MCF 10A (cell line): ENCODE measurements at places on chromosomes 13 and 19. TPM values are rescaled to one million over a fixed set of nuclear protein-coding genes. Genes with fewer than 3 reads are reported as not detected.

EFNA2 gene
- not detected in 2 replicates for total RNA-seq

SULT2A1 gene
- not detected in 2 replicates for total RNA-seq

DNA sequence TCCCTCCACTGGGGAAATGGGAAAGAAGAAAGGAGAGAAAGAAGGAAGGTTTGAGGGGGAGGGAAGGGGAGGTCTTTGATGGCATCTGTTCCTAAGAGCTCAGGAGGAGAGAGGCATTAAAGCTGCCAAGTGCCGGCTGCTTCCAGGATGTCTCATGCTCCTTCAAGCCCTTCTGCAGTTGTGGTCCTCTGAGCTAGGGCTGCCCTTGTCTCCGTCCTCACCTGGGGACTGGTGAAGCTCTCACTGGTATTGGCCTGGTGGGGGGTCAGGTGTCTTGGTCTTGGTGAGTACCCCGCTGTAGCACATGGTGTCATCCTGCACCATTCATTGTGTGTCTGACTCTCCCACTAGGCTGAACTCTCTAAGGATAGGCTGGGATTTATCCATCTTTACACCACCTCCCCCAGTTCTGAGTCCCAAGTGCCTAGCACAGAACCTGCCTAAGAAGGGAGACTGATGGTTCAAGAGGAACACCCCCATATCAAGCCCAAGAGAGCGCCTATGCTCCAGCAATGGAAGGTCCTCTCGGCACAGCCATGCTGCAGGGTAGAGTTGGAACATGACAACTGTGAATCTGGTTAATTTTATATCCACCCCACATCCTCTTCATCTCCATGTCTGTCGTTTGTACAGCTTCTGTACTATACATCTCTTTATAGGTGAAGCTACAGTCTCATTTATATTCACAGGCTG lies 83.7 kb downstream of the AKAP11 start:
- H3K4me3 ChIP-seq: no peak overlapping the region
- no peak overlapping the region for H3K27ac ChIP-seq
- no peaks in the 10 kb centered on the region for H3K27me3 ChIP-seq
- H3K36me3 ChIP-seq: no peaks in the 10 kb centered on the region
- no peak for DNase-seq

- no peaks in the 10 kb centered on the region for H3K36me3 ChIP-seq
- DNase-seq: peak; percentile 40
- no peak overlapping the region for H3K4me3 ChIP-seq
- H3K4me1 ChIP-seq: no peaks in the 10 kb centered on the region
- H3K27me3 ChIP-seq: peaks cover 40% of the 10 kb centered on the region
- no peak overlapping the region for H3K27ac ChIP-seq
Observed at GRCh38 chr13:114161644-114162532, 17.2 kb upstream of the CFAP97D2 start.

DNA sequence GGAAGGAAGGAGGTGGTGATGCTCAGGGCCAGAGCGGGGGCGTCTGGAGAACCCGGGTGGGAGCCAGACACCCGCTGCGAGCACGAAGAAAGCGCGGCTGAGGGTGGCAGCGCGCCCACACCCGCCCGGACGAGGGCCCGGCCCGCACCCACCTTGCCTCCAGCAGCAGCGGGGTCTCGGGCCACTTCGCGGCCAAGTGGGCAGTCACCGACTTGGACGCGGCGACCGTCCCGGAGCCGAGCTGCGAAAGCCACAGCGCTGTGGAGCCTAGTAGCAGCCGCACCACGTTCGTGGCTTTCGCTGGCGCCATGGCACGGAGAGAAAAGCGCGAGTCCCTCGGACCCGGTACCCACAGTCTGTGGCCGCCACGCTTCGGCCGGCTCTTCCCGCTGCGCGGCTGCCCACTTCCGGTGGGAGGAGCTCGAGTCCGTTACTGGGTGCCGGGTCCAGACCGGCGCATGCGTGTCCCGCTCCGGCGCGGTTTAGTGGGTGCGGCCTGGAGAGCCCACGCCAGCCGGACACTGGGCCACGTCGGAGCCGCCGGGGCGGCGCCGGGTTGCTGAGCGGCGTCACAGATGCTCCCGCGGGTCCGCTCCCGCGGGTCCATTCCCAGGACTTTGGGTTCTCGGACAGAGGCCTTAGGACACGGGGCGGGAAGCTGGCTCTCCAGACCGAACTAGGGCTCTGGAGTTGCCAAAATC lies at the start of gene UGGT2:
Gene UGGT2 (minus strand): TSS at position 399 of the 701 bp plus-strand sequence. CDS start 89 bp downstream, at position 310.
- H3K27me3 ChIP-seq: no peaks in the 10 kb centered on the region
- peaks cover 23% of the 10 kb centered on the region for H3K4me1 ChIP-seq
- H3K36me3 ChIP-seq: no peaks in the 10 kb centered on the region
- DNase-seq: peak; percentile 97
- peak within 1 kb of the TSS; percentile 92 for H3K27ac ChIP-seq

GRCh38 chr13:102280366-102280765 lies 121.5 kb downstream of the FGF14 start:
- H3K27ac ChIP-seq: no peak overlapping the region
- peaks cover 5% of the 10 kb centered on the region for H3K36me3 ChIP-seq
- no peak for DNase-seq
- H3K4me3 ChIP-seq: no peak overlapping the region
- peaks cover 5% of the 10 kb centered on the region for H3K4me1 ChIP-seq

DNA sequence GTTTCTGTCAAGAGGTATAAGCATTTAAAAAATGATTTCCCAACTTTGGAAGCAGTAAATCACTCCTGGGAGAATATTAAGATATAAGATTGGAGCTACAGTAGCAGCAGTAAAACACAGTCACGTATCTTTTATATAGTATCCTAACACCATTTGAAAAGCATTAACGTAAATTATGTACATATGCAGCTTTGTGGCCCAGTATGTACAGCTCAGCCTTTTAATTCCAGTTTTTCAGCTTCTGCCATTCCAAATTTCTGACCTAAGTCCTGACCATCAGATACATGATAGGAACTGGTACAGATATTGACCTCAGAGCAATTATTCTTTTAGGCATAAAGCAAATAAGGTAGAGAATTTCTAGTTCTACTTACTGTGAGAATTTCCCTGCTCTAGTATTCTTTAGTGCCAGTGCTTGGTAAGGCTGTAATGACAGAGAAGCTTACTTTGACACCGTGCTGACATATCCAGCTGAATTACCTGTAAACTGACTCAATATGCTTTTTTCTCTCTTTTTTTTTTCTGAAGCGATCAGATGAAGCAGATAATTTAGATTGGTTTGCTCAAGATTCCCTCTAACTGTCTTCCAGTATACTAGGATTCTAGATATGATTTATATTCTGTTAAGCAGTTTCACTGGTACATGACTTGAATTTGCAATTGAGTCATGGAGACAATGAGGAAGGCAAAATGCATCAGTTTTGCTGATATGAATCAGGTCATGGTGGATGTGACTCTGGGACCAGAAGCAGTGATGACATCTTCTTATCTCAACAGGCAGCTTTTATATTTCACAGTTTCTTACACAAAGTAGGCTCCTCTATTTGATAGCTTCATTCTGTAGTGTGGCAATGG lies 703.6 kb downstream of the SLITRK6 start:
- H3K27ac ChIP-seq: no peak overlapping the region
- H3K4me3 ChIP-seq: no peak overlapping the region
- H3K27me3 ChIP-seq: no peaks in the 10 kb centered on the region
- no peak for DNase-seq
- peaks cover 23% of the 10 kb centered on the region for H3K4me1 ChIP-seq

DNA sequence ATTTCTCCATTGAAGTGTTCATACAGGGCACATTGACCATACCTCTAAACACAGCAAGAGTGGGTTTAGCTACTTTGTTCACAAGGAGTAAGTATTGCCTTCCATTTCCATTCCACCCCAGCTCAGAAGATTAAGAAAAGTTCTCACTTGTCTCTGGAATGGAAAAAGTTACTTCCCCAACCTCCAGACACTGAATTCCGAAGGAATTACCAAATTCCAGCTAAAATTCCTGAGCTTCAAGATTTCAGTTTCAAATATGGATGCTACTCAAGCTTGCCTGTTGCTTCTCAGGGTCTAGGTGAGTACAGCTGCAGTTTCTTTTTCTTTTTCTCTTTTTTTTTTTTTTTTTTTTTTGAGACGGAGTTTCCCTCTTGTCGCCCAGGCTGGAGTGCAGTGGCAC lies 33.6 kb downstream of the TEX26 start:
- H3K4me3 ChIP-seq: no peak overlapping the region
- H3K4me1 ChIP-seq: peaks cover 18% of the 10 kb centered on the region
- no peak for DNase-seq
- no peaks in the 10 kb centered on the region for H3K27me3 ChIP-seq
- no peak overlapping the region for H3K27ac ChIP-seq

DNA sequence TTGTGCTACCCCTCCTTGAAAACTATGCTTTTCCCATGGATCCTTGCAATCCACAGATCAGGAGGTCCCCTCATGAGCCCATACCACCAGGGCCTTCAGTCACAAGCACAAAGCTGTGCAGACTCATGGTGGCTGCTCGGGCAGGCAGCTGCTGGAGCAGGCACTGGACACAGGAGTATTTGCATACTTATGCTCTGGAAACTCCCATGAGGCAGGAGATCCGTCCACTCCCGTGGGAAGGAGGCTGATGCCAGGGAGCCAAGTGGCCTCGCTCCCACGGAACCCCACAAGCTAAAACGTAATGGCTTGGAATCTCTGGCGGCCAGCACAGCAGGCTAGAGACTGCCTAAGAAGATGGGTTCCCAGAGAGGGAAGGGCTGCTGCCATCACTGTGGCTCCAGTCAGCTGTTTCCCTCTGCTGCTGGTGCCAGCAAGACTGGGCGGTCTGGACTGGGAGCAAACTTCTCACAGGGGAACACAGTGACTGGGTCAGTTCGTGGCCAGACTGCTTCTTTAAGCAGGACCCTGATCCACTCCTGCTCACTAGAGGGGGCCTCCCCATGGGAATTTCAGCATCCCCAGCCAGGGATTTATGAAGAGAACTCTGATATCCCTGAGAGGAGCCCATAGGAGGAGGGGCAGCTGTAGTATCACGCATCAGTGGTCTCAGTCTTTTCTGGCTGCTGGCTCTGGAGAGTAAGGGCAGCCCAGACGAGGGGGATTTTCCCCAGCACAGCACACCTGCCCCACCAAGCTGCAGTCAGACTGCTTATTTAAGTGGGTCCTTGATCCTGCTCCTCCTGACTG lies 370.3 kb upstream of the ATXN8OS start:
- no peak overlapping the region for H3K4me3 ChIP-seq
- no peaks in the 10 kb centered on the region for H3K36me3 ChIP-seq
- no peak overlapping the region for H3K27ac ChIP-seq
- peaks cover 73% of the 10 kb centered on the region for H3K27me3 ChIP-seq
- H3K4me1 ChIP-seq: no peaks in the 10 kb centered on the region
- no peak for DNase-seq

- H3K27me3 ChIP-seq: peaks cover 21% of the 10 kb centered on the region
- H3K4me3 ChIP-seq: no peak overlapping the region
- H3K27ac ChIP-seq: no peak overlapping the region
- no peaks in the 10 kb centered on the region for H3K4me1 ChIP-seq
- H3K36me3 ChIP-seq: no peaks in the 10 kb centered on the region
Observed at GRCh38 chr13:112131713-112132113, 64.8 kb downstream of the SOX1 start.

DNA sequence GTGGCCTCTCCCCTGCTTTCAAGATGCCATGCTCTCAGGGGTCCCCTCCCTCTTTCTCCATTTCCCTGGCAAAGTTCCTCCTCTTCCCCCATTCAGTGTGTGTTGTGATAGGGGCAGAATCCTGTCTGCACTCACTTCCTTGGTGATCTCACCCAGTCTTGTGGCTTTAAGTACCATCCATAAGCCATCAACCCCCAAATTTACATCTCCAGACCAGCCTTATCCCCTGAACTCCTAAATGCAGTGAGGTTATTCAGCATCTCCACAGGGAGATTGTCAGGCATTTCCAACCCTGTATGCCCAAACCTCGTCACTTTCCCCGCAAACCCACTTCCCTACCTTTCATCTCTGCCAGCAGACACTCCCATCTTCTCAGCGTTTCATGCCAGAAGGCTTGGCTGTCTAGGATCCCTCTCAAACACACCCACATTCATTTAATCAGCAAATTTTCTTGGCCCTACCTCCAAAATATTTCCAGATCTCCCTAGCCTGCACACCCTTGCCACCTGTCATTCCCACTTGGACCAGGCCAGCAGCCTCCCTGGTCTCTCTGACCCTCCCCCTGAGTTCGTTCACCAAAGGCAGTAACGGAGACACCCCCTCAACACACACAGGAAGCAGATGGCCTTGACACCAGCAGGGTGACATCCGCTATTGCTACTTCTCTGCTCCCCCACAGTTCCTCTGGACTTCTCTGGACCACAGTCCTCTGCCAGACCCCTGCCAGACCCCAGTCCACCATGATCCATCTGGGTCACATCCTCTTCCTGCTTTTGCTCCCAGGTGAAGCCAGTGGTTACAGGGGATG lies at the start of gene HCST:
Gene HCST (plus strand): TSS at position 676 of the 808 bp plus-strand sequence. CDS start 65 bp downstream, at position 741.
- no peaks in the 10 kb centered on the region for H3K27me3 ChIP-seq
- no peak for DNase-seq
- peaks cover 16% of the 10 kb centered on the region for H3K4me1 ChIP-seq
- H3K27ac ChIP-seq: peak within 1 kb of the TSS; percentile 81
- H3K36me3 ChIP-seq: no peaks in the 10 kb centered on the region
- peak within 1 kb of the TSS; percentile 63 for H3K4me3 ChIP-seq

DNA sequence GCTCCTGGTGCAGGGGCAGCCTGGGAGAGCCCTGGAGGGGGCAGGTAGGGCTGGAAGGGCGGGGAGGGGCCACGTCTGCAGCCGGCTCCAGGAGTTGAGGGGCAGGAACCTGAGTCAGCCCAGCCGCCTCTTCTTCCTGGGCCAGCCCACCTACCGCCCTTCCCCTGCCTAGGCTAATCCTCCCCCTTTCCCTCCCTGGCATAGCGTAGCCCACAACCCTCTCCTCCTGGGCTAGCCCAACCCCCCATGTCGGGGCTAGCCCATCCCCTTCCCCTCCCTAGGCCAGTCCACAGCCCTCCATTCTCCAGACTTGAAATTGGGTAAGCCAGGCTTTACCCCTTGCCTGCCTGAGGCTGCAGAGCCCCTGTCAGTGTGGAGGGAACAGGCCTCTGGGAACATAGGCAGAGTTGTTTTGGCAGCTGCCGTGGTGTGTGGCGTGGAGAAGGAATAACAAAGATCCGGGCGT lies 20.6 kb upstream of the WDR18 start:
- H3K27ac ChIP-seq: no peak overlapping the region
- H3K36me3 ChIP-seq: peaks cover 47% of the 10 kb centered on the region
- no peak for DNase-seq
